ENCODE measurements at places on chromosomes 1 and 21.
A peak's percentile ranks its signal among the peaks of the same experiment; 100 is the strongest.

DNA sequence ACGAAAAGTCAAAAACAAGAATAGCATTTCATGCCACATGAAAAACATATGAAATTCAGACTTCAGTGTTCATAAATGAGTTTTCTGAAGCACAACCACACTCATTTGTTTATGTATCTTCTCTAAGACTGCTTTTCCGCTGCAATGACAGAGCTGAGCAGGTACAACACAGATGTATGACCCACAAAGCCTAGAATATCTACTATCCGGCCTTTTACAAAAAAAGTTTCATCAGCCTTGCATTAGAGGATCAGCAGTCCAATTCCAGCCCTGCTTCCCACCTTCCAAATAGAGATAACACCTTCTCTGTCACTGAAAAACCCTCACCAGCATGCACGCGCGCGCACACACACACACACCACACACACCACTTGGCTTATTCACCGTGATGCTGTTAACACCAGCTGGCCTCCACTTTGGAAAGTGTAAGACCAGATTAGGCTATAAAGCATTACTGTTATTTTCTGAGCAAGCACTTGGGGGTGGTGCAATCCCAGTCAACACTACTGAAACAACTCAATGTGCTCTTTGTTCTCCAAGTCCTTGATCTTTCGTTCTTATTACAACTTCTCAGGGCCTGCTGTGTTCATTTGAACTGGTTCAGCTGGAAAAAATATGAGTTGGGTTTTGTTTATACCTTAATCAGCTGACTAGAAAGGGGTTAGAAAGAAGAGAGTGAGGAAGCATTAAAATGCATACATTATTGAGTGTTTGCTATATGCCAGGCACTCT, 90.0 kb downstream of the GLUL start:
- DNase-seq = no peak

- no peak for DNase-seq
Observed at GRCh38 chr1:207461649-207462048, 7.5 kb downstream of the CR2 start.

DNA sequence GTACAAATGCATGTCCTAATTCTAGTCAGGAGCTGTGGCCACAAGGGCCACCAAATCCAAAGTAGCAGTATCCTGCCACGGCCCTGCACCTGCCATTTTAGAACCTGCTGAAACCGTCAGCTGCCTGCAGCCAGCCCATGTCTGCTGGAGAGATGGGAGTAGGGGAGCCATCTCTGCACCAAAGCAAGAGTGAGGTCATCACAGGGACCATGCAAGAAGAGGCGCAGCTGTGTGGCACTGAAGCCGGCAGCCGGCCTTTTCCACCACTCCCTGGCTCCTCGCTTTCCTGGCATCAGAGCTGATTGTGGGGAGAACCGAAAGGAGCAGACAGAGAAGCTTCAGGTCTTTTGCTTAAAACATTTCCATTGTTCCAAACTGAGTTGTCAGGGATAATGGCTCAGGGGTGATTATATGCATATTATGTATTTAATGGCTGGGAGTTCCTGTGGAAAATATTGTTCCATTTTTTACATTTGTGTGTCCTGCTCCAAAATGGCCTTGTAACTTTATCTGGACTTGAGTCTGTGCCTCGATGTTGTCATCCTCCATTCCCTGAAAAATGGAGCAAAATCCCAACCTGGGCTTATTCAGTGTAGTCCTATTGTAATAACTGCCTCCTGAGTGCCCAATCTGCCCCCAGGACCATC, 18.7 kb upstream of the NBL1 start:
- DNase-seq = no peak

GRCh38 chr1:34270181-34270580, 93.5 kb downstream of the C1orf94 start:
- no peak for DNase-seq

DNA sequence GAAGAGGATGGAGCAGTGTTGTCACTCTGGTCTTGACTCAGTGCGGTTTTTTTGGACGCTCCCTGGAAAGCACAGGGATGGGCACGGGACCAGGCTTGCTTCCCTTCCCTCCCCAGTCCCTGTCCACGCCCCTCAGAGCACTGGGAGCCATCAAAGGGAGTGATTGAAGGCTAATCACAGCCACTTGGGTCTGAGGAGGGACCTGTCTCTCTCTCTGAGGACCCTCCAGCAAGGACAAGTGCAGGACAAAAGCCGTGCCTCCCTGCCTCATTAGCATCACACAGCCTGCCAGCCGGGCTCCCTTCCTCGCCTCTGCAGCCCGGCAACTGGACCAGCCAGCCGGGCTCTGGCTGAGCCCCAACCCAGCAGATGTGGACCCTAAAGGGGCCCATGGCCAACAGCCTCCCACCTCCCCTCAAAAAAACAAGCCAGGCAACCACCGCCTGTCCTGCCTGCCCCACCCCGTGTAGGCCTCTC, 18.6 kb upstream of the PDZK1IP1 start:
- DNase-seq = no peak

DNA sequence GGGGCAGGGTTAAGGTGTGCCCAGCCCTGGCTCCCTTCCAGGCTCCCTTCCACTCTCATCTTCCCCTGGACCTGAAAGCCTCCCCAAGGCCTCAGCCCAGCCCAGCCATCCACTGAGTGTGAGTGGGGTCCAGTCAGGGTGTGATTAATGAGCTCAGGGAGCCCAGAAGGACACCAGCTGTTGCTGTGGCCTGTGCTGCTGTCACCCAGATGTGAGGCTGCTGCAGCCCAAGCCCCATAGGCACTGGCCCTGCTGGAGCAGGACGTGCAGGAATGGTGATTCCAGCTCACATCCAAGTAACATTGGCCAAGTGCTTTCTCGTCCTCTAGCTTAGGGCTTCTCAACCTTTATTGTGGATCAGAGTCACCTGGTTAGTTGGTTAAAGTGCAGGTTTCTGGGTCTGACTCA, 77.6 kb downstream of the EPHB2 start:
- DNase-seq = no peak

DNA sequence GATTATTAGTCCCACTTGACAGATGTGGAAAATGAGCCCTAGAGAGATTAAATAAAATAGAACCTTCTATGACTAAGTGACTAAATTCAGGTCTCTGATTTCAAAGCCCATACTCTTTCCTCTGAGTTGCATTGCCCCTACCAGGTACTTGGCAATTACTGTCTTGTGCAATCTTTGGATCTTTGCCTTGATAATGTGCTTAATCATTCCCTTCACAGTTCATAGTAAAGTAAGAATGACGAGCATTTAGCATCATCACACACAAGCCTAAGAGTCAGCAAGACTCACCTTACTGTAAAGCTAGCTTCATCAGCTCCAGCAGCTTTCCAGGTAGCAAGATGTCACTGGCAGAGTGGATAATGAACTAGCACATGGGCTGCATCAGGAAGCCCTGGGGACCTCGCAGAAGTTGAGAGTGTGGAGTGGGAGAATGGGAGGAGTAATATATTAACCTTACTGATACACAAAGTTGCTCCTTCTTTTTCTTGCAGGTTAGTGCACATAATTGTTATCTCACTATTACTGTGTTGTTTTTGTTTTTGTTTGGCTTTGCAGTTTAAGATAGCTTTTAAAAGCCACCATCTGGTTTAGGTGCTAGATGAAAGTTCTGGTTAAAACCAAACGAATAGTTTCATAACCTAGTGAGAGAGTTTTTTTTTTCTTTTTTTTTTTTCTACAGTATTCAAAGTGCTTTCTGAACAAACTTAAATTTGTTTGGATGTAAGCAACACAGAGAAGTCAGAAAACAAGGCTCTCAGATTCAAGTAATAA, 71.8 kb downstream of the PBX1 start:
- no peak for DNase-seq

- no peak for DNase-seq
Observed at GRCh38 chr1:175481126-175482070, 262.0 kb downstream of the TNR start.

DNA sequence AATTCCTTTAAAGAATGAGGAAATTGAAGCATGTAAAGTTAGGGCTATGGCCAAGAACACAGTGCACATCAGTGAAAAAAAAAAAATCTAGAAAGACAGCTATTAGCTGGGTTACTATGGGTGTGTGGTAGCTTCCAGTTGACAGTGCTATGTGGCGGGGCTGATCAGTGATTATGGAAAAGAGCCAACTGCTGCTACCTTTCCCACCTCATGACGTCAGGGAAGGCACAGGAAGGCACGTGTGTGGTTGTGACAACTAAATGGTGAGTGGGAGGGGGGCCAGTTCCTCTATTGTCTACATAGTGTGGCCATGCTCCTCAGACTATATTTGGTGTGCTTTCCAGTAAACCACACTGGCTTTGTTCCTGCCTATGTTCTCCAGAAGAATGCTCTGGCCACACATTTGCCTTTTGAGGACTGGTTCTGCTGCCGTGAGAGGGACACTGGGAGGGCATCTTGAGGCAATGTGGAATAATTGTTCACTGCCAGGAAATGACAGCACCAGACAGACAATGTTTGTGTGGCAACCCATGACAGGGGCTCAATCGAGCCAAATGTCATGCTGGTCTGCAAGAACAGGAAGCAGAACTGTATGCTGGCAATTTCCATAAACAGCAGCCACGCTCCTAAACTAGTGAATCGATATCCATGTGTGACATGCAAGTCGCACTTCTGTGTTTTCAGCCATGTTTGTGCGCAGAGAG, 3.0 kb upstream of the SDE2 start:
- peak; percentile 36 for DNase-seq

DNA sequence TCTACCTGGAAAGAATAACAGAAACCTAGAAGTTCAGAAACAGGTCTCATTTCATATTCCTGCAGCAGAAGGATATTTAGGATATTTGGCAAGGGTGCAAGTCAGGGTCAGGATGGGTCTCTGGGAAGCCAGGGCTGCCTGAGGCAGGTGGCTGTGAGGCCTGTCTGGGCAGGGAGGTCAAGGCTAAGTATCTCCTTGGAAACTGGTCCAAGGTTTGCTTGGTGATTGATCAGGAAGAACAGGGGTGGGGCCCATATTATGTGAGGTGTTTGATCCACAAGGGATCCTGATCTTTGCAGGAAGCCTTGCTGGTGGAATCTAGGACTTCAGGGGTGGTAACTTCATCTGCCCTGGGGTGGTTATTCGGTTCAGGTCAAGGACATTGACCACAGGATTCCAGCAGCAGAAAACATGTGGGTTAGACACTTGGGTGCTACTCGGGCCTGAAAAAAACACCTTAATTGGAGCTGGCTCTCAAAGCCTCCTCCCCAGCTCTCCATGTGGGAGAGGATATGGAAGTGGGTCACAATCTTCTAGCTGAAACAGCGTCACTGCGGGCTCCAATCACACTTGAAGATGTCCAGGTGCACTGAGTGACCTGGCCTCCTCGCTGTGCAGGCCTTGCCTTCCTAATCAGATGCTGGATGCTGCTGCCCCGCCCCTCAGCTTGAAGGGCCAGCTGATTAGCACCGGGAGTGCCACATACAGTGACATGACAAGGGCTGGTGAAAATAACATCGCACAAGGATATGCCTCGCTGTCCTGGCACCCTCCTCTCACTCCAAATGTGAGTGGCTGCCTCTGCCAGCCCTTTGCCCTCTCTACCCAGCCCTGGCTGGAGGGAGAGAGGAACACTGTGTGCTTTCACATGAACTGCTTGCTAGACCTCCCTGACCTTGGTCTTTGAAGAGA, 8.7 kb downstream of the CTNNBIP1 start:
- DNase-seq = no peak

DNA sequence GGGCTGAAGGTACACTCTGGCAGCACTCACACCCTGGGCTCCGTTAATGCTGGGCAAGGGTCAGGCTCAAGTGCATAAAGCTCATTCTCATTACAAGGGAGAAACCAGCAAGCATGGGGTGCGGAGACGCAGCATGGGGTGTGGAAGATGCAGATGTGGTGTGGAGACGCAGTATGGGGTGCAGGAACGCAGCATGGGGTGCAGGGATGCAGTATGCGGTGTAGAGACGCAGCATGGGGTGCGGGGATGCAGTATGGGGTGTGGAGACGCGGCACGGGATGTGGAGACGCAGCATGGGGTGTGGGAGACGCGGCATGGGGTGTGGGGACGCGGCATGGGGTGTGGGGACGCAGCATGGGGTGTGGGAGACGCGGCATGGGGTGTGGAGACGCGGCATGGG, 390.7 kb downstream of the NPHP4 start:
- DNase-seq = no peak

DNA sequence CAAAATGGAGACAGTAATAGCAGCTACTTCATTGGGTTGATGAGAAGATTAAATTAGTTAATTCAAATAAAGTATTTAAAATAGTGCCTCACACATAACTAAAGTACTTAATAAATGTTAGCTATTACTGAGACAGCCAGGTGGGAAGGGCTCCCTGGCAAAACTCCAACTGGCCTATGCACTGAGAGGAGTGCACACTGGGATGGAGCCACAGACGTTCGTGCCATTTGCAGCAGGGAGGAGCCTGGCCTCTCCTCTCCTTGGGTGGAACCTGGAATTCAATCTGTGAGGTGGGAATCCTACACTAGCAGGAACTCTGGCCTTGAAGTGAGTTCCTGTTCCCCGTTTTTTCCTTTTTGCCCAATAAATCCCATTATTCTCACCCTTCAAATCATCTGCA, 28.1 kb downstream of the SLC5A9 start:
- DNase-seq = no peak

DNA sequence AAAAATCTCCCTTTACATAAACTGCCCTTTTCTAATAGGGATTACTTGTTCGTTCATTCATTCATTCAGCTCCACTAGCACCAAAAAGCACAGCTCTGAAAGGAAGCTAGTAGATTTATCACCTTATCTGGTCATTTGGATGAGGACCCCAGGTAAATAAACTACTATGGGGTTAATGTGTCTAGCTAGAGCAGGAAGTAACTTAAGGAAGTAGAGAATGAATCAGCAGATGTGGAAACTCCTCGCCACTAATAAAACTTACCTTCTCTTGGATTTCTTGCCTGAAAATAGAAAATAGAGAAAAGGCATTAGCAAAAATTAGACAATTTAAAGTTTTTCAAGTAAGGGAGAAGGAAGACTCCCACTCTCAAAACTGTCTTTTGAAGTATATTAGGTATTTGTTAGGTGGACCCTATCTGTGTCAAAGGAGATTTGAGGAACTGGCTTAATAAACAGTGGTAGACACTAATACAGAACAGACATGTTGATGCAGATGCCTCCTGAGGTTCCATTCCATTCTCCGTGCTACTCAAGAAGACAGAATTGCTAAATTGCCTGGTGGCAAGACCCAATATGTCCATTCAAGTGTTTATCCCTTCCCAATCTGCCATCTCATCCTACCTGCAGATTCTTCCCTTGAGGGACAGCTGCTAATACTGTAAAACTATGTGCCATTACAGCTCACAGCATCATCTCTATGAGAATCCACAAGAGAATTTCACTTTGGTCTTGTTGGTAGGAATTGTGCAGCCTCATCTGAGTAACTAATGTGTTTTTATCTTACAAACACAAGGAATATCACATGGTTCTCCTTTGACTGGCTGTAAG, 14.9 kb downstream of the SELL start:
- DNase-seq = no peak

DNA sequence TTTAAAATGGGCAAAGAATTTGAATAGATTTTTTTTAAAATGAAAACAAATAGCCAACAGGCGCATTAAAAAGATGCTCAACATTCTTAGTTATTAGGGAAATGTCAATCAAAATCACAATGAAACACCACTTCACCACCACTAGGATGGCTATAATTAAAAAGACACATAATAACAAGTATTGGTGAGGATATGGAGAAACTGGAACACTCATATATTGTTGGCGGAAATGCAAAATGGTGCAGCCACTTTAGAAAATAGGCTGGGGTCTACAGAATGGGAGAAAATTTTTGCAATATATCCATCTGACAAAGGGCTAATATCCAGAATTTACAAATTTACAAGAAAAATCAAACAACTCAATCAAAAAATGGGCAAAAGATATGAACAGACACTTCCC, 107.8 kb upstream of the FOXD3 start:
- DNase-seq = no peak
